ENCODE measurements at places on chromosomes 13 and 19. TPM values are rescaled to one million over a fixed set of nuclear protein-coding genes. Genes with fewer than 3 reads are reported as not detected.

DNA sequence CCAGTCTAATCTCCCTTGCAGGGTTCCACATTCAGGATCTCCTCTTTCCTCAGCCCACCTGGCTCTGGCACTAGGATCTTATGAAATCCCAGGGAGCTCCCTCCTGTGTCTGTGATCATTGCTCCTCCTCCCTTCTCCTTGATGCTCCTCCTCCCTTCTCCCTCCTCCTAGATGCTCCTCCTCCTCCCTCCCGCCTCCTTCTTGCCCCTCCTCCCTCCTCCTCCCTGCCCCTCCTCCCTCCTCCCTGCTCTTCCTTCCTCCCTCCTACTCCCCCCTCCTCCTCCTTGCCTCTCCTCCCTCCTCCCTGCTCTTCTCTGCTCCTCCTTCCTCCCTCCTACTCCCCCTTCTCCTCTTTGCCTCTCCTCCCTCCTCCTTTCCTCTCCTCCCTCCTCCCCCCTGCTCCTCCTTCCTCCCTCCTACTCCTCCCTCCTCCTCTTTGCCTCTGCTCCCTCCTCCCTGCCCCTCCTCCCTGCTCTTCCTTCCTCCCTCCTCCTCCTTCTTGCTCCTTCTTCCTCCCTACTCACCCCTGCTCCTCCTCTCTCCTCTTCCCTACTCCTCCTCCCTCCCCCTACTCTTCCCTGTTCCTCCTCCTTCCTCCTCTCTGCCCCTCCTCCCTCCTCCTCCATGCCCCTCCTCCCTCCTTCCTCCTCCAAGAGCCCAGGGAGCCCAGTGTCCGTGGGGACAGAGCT is 14.9 kb upstream of the ZBTB7A start:
- DNase-seq: no peak

DNA sequence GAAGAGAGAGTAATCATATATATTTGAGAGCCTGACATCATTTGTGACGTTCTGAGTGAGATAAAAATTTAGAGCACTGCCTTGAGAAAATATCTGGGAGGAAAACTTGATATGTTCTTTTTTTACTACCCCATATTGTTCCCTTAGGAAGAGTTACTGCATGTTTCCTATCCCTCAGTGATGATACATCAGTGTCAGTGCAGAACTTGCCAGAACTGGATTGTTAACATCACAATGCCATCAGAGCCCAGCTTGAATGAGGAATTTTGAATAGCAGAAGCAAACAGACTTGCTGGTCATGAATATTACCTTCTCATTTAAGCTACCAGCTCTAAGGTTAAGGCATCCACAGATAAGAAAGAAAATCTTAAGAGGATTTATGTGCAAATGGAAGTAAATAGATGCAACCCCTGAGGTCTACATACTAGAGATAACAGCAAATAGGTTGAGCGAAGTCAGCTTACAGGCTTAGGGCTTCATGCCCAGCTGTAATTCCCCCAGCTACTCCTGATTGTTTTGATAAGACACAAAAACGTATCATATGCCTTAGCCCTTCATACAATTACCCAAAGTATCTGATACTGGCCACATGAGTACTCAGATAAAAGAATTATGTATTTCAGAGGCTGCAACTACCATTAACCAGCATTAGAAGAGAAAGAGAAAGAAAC is 313.7 kb upstream of the ATXN8OS start:
- no peak for DNase-seq

The MCOLN1 gene
- total RNA-seq: 14.1 TPM

The ZNF20 gene
- total RNA-seq: 4.0 TPM

The APC2 gene
- total RNA-seq: not detected
